ENCODE measurements at places on chromosomes 7 and 10.

- DNase-seq = no peak
Observed at GRCh38 chr10:103021900-103022293, 103.8 kb downstream of the CNNM2 start.

GRCh38 chr10:80284522-80284921 is 4.9 kb downstream of the MAT1A start:
- no peak for DNase-seq

DNA sequence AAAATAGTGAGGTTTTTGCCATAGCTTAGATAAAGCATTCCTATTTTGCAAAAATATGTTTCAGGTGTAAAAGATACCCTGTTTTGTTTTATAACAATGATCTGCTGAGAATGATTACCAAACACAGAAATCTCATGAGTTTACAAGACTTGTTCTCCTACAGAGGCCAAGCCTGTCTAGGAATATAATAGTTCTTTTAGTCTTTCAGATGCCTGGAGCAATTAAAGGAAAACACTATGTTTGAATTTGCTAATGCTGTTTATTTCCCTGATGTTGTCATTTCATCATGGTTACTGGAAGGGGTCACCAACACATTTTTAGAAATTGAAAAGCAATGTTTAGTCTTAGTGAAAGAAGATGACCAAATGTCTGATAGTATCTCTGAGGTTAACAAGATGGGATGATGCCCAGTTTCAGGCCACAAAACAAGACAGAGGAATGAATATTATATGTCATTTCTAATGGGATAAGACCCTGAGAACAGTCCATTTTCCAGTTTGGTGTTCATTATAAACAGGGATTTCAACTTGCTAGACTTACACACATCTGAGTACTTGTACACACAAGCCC is 559.9 kb downstream of the INHBA start:
- DNase-seq = no peak

- no peak for DNase-seq
Observed at GRCh38 chr7:148286150-148286549, 304.4 kb upstream of the C7orf33 start.

DNA sequence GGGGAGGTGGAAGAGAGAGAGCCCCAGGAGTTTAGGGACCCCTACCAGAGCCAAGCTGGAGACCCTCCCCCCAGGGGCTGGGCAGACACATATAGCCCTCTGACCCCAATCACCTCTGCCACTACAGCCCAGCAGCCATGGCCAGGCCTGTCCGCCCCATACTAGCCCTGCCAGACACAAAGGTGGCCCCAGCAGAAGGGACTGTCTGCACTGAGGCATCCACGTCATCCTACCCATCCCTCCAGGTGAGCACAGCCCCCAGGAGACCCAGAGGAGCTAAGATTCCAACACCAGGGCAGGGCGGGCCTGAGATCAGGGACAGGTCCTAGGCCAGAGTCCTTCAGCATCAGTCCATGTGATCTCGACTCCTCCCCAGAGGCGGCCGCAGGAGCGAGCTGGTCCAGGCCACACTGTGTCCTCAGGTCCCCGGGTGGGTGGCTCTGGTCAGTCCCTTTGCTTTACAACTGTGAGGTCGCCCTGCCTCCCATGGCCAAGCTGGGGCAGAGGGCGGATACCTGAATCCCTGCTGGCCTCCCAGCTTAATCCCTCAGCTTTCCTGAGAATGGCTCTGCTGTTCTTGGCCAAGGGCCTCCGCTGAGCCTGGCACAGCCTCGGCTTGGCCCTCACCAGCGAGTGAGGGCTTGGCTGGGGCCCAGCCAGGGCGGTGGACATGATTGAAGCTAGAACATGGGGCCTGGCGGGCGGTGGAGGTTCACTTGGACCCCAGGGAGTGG is 14.3 kb upstream of the ELN start:
- no peak for DNase-seq

DNA sequence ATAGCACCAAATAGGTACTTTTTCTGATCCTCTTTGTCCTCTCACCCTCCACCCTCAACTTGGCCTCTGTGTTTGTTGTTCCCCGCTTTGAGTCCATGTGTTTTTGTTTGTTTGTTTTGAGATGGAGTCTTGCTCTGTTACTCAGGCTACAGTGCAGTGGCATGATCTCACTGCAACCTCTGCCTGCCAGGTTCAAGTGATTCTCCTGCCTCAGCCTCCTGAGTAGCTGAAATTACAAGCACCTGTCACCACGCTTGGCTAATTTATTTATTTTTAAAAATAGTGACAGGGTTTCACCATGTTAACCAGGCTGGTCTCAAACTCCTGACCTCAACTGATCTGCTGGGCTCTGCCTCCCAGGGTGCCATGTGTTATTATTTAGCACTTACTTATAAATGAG is 5.3 kb downstream of the ZNF273 start:
- no peak for DNase-seq

GRCh38 chr7:142696456-142697179 is 52.7 kb upstream of the PRSS1 start:
- DNase-seq = no peak

- DNase-seq = no peak
Observed at GRCh38 chr7:152344253-152344652, 91.5 kb downstream of the KMT2C start.

GRCh38 chr10:92876509-92877036 is 28.3 kb downstream of the EXOC6 start:
- DNase-seq = no peak

DNA sequence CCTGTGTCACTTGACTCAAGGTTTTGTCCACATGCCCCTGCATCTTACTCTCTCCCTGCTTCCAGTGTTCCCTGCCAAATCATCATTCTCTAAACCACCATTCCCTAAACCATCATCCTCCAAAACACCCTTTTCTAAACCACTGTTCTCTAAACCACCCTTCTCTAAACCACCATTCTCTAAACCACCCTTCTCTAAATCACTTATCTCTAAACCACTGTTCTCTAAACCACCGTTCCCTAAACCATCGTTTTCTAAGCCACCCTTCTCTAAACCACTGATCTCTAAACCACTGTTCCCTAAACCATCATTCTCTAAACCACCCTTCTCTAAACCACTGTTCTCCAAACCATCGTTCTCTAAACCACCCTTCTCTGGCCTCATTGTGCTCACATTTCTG is 142.1 kb downstream of the CXCL12 start:
- DNase-seq = no peak

Measured in spinal cord (tissue), 10 donors.